NCI-H524 (cell line): ENCODE measurements at places on chromosomes 5 and 9.

DNA sequence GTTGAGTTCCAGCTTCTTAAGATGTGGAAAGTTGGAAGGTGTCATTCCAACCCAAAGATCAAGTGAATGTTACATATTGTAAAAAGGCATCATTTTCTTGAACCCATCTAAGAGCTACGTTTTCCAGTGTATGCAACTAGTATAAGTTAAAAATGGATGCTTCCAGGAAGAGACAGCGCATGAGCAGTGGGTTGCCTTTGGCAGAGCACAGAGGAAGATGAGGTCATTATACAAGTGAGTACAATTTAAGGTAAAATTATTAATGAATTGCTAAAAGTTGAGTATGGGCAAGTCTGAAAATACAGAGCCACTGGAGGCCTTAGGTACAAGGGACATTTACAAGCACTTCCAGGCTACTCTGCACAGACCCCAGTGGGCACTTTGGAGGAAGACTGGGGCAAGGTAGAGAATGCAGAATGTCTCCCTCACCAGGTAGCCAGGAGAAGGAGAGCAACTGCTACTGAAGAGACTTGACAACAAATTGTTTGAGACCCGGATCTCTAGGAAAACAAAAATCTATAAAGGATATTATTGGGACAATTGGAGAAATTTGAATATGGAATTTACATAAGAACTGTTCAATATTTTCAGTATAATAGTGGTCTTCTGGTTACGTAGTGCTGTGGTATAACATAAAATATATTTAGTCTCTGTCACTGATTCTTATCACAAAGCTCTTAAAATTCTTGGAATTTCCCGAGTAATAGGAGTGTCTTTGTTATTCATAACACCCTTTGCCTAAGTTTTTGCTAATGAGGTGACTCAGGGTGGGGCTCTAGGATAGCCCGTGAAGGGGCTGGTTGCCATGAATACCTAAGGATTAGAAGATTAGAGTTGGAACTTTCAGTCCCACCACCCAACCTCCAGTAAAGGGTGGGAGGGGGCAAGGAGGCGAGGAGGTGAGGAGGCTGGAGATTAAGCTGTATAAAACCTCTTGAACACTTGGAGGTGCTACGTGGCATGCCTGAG, 129.9 kb upstream of the FER start:
- no peak for DNase-seq

GRCh38 chr5:111061618-111062017, 9.9 kb upstream of the TSLP start:
- DNase-seq: no peak

DNA sequence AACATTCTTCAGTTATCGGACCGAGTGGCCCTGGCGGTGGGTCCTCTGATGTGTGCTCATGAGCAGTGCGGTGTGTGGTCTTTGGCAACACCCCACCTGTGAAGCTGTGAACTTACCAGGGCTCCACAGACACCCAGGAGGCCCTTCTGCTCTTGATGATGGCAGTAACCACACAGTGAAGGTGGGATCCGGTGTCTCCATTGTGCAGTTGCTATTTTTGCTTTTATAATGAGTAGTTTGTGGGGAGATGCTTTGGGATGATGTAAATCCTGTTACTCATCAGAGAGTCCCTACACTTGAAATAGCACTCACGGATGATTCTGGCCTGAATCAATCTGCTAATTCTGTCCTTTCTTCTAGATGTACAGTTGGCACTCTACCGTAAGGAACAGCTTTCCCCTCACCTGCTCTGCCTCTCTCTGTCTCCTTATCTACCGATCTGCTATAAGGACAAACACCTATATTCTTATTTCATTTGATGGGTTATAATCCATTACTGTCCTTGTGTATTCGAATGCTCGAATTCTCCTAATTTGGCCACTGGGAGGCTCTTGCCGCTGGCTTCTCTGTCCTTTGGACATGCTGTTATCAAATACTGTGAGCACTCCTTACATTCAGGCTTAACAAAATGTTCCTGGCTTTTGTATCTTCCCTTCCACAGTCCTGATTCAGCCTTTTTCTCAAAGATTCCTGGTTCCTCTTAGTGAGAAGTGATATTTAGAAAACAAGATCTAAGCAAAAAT, 20.2 kb downstream of the ATPSCKMT start:
- DNase-seq: no peak

DNA sequence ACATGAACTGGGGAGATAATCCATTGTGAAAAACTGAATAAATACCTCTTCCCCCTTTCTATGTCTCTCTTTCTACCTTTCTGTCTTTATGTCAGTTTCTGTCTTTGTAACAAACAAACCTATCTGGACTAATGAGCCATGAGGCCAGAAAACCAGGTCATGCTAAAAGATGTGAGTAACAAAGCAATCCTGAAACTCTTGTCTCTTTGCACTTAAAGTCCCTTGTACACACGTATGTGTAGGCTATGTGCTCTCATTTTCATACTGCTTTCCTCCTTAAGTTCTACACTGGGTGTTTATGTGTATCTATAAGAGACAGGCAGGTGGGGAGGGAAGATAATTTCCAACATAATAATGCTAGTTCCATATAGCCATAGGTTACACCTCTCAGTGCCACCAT, 123.8 kb upstream of the PTGER4 start:
- DNase-seq: no peak

GRCh38 chr9:91043811-91044175, 242.2 kb downstream of the SYK start:
- no peak for DNase-seq

DNA sequence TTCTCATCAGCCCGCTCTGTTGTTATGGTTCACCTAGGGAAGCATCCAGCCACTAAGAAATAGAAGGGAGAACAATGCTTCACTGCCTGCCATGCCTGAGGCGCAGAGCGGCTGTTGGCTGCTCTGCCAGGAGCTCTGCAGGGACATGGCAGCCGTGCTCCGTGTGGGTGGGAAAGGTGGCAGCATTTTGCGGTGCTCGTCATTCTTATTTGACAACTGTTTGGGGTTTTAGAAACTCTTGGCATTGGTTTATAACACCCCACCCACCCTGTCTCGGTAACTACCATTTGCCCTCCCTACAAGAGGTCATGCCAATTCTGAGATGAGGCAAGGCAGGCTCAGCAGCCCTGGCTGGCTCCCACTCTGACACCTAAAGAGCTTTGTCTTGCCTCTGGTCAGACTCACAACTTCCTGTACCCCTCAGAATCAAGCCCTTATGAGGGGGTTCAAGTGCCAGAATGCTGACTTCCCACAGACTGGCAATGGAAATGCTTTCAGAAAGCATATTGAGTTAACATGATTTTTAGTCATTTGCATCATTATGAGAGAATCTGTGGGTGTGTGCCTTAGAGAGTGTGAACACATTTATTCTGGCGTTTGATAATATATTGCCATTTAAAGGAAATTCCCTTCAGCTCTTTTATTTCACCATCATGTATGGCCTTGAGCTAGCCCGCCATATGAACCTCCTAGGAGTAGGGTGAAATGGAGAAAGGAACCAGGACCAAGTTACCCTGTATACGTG, 288.0 kb upstream of the ANKRD55 start:
- DNase-seq: no peak

- peak; percentile 52 for DNase-seq
Measured at GRCh38 chr5:52895075-52895474, 94.1 kb upstream of the ITGA2 start.

GRCh38 chr5:179858241-179858585, 404 bp downstream of the MRNIP start:
- peak; percentile 38 for DNase-seq

GRCh38 chr5:38466424-38467189, 89.8 kb downstream of the LIFR start:
- DNase-seq: peak; percentile 31

GRCh38 chr5:167897371-167897770, 394.1 kb upstream of the WWC1 start:
- no peak for DNase-seq

DNA sequence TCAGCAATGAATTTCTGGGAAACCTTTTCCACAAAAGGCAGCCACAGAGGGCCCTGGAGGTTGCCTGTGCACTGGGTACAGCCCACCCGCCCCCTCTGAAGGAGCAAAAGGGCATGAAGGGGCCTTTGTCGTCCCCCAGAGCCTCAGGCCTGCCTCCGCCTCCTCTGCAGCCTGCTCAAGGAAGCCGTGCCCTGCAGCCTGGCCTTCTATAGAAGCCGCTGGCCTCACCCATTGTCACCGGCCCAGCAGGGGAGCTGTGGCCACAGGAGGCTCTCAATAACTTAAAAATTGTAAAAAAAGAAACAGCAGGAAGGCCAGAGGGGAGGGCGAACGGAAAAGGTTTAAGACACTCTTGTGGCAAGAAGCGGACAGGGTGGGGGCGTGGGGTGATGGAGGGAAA, 213.3 kb downstream of the IRX2 start:
- no peak for DNase-seq

DNA sequence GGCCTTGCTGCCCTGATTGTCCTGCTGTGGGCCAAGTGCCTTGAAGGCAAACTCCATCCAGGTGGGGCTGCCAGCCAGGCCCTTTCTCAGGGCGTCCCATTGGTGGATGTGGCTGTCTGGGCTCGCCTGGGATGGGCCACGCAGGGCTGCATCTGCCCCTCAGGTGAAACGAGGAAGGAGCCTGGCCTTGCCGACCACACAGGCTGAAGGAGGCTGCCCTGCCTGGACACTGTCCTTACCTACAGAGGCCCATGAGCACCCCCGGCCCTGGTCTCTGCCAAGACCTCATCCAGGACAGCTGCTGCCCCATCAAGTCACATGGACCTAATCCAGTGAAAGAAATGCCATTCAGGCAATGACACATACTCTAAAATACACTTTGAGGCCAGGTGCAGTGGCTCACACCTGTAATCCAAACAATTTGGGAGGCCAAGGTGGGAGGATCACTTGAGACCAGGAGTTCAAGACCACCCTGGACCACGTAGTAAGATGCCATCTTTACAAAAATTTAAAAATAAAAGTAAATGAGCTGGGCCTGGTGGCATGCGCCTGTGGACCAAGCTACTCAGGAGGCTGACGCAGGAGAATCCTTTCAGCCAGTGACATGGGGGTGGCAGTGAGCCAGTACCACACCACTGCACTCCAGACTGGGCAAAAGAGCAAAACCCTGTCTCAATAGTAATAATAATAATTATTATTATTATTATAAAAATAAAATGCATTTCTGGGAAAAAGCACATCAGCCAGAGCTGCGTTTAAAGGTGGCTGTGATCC, 33.9 kb downstream of the PNPLA7 start:
- DNase-seq: no peak

- no peak for DNase-seq
Measured at GRCh38 chr9:19924080-19924479, 135.2 kb upstream of the SLC24A2 start.

DNA sequence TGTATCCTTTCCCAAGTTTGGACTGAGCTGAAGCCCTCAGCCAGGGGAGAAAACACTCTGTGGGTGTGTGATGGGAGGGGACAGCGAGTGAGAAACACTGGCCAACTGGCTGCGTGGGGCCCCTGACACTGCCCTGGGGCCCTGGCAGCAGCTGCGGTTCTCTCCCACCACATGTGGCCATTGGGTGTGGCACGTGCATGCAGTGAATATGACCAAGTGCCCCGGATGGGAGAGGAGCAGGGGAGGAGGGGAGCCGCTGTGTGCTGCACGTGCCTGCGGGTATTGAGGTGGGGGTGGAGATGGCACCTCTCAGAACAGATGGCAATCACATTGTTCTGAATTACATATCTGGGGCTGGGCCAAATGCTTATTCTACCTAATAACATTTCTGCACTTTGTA, 242.4 kb upstream of the PCSK5 start:
- DNase-seq: no peak

DNA sequence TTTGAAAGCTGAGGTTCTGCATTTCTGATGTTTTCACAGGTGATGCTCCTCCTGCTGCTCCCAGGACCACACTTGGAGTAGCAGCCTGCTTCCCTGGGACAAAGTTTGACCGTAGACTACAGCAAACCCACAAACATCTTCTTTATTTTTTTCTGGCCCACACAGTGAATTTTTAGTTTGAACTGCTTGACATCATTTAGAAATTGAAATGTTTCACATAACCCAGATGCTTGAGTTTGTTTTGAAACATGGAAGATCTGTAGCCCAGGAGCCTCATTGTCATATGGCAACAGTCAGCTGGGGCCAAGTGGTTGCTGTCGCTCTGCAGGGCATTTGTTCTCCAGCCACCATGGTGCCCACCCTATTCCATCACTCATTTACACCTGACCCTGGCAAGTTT, 8.4 kb downstream of the SH3TC2 start:
- DNase-seq: no peak

GRCh38 chr5:78727786-78728761, 79.5 kb upstream of the LHFPL2 start:
- DNase-seq: no peak
